Breast epithelium (tissue), 4 donors: ENCODE measurements at places on chromosomes 11 and 22. TPM values are rescaled to one million over a fixed set of nuclear protein-coding genes. Genes with fewer than 3 reads are reported as not detected.

DNA sequence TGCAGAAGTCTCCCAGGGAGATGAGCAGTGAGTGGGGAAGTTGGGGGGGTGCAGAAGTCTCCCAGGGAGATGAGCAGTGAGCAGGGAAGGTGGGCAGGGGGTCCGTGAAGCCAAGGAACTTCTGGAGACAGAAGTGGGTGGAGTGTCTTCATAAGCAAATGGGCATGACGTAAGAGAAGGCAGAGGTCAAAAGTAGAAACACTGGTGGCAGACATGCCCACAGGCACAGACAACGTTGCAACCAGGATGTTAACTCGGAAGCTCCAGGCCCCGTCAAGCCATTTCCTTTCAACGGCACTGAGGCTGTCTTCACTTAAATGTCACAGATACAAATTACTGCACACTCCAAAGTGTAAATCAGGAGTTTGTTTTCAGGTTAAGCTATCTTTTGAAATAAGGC, 186.1 kb downstream of the SHANK2 start:
- peaks cover 2% of the 10 kb centered on the region for H3K27me3 ChIP-seq
- H3K27ac ChIP-seq: no peak overlapping the region
- no peak overlapping the region for H3K4me3 ChIP-seq

Gene C11orf71
- total RNA-seq: 13.2 TPM

Gene ACRV1
- total RNA-seq: not detected

Gene NTM
- 1.0 TPM for total RNA-seq

Gene JAML
- 2.3 TPM for total RNA-seq
